ENCODE measurements at places on chromosomes 12 and 14.

GRCh38 chr12:80862531-80862930 lies 75.2 kb downstream of the LIN7A start:
- DNase-seq = no peak

- no peak for DNase-seq
These were observed 4.5 kb downstream of the TMED8 start for GRCh38 chr14:77372304-77372841.

GRCh38 chr12:9936591-9936990 lies 4.4 kb upstream of the CLEC2A start:
- DNase-seq = no peak

DNA sequence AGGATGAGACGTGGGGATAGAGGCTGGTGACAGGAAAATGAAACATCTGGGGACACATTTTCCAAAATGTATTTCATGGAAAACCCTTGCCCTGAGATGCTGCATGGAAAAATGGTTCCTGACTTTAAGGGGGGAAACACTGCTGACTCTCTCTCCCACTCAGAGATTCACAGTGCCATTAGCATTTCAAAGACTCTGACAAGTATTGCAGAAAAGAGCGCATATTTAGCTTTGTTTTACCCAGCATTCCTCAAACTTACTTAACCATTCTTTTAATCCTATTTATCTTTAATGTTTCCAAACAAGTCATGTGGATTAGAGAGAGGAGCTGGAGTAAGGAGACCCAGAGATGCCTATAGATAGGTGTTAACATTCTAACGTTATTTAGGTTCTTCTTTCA lies 141.8 kb upstream of the DYRK2 start:
- DNase-seq = no peak

DNA sequence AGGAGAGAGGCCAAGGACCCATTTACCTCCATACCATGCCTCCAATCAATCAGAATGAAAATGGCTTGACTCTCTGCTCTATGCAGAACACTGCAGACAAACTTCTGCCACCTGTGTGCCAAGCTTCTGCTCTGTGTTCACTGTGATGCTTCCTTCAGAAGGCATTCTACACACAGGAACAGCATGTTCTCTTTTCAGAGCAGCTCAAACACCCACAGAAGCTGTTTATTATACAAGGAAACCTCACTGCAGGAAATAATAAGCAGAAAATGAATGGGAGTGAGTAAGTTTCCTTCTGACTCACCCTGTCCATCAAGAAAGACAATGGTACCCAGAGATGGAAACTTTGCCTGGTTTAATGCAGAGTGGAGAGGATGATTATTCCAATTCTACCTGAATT lies 2.4 kb upstream of the ESR2 start:
- no peak for DNase-seq

DNA sequence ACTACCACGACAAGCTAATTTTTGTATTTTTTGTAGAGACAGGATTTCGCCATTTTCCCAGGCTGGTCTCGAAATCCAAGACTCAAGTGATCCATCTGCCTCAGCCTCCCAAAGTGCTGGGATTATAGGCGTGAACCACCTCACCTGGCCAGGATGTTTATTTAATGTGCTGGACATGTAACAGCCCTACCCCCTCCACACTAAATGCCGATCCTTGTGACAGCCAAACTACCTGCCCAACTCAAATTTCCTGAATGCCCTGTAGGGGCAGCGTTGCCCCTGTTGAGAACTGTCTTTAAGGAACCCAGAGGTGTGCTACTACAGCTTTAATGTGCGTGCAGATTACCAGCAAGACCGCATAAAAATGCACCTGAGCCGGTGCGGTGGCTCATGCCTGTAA lies 48.1 kb downstream of the KCNK13 start:
- DNase-seq = no peak

GRCh38 chr12:108468196-108468968 lies 46.7 kb upstream of the FICD start:
- no peak for DNase-seq

DNA sequence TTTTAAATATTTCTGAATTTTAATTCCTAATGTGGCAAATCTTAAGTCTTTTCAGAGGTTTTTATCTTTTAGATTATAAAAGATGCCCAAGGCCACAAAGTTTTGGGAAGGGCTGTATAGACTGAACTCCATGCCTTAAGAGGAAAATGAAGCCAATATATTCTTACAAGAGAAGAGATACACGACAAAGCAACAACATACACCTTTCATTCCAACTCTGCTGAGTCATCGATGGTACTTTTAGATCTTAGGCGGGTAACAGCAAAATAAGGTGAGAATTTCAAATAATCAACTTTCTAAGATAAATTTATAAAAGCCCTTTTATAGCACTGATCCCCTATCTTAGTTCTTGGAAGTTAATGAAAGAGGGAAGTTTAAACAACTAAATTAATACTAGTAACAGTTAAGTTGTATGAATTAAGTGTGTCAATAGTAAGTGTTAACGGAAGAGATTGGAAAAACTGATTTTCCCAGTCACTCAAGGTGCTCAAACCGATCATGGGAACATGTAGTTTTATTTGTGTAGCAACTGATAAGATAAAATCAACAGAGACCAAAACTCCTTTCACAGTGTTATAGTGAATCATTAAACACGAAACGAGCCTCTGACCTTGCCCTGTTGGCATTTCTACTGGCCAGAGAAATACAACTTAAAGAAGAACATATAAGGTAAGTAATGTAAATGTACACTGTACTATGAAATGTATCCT lies 18.8 kb upstream of the PIK3C2G start:
- DNase-seq = no peak

- no peak for DNase-seq
These were observed 178.8 kb downstream of the EXOC5 start for GRCh38 chr14:57089901-57090300.

- no peak for DNase-seq
These were observed 530 bp downstream of the APAF1 start for GRCh38 chr12:98645572-98646067.

GRCh38 chr14:93099196-93099595 lies 16.5 kb downstream of the ITPK1 start:
- DNase-seq = no peak

GRCh38 chr14:58395812-58396788 lies at the start of gene TOMM20L:
TOMM20L (plus strand) TSS chr14:58395930; CDS start chr14:58395958, 28 bp downstream.
- peak; percentile 80 for DNase-seq

DNA sequence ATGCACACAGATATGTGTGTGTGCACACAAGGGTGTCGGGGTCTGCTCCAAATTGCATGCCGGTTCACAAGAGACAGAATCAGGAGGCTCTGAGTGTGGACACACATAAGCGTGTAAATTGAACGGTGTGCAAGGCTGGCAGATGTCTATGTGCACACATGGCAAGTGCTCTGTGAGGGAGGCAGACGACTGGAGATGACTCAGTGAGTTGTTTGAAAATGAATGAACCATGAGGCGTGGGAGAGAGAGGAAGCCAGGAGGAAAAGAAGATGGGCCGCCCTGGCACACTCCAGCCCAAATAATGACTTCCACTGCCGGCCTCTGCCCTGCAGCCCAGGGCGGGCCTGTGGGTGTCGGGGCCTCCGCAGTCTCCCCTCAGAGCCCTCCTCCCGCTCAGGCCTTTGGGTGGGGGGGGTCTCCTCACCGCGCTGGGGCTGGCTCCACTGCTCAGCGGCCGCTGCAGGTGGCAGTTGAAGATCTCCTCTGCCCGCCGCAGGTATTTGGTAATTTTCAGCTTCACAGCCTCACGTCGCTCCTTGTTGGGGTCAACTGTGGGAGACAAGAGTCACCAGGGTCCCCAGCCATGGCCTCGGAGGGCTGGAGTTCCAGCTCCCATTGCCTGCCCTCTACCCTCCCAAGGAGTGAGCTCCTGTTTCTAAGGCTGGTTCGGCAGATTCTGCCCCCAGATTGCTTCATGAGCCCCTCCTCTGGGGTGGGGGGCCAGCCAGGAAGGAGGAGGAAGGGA lies 3.5 kb downstream of the RPS6KL1 start:
- no peak for DNase-seq
